ENCODE measurements at places on chromosomes 7 and 10.

GRCh38 chr10:102131286-102132170 is 1.3 kb upstream of the PPRC1 start:
- no peak for DNase-seq

GRCh38 chr7:73703757-73704639 is 15.5 kb downstream of the STX1A start:
- DNase-seq, result no peak

DNA sequence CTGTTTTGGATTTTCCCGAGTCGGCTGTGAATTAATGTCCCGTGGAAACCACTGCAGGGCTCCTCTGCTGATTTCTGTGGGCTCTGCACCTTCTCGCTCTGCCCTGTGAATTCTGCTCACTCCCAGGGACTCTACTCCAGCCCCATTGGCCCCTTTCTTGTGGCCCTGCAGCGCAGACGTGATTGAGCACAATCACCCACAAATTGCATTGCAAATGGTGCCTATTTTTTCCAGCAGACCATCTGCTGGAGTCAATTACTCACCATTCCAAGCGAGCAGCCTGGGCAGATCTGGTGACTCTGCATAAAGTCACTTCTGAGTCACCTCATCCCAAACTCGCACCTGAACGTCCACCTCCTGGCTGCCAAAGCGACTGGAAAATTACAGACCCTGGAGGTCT is 235.8 kb downstream of the PAXIP1 start:
- no peak for DNase-seq

- DNase-seq, result no peak
Observed at GRCh38 chr7:157044147-157044687, 33.8 kb upstream of the MNX1 start.

DNA sequence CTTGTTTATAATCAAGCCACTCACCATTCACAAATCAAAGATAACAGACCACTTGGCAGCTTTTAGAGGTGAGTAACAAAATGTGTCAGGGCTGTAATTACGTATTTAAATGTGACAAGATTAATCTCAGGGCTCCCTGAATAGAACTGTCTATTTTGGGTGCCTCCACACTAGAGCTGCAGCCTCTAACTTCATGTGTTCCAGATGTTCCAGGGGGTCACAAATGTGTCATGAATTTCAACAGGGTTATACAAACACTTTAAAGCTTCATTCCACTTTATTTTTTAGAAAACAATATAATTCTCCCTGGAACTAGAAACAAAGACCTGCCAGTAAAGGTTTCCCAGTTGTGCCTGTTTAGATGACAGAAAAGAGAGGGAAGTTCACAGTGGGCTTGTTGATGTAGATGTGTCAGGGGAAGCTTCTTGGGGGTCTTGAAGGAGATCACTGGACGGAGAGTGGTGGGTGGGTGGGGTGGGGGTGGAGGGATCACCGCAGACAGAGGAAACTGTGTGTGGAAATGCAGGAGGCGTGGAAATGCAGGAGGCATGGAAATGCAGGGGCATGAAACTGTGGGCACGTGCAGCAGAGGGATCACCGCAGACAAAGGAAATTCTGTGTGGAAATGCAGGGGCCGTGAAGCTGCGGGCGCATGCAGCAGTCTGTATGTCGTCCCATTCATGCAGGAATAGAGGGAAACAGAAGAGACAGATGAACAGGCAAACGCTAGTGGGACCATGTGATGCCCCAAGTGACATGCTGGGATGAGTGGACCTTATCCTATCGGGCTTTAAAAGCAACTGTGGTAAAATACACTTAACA is 42.0 kb upstream of the TRIL start:
- no peak for DNase-seq

- DNase-seq, result no peak
Observed at GRCh38 chr7:44637788-44638594, 31.6 kb downstream of the OGDH start.

DNA sequence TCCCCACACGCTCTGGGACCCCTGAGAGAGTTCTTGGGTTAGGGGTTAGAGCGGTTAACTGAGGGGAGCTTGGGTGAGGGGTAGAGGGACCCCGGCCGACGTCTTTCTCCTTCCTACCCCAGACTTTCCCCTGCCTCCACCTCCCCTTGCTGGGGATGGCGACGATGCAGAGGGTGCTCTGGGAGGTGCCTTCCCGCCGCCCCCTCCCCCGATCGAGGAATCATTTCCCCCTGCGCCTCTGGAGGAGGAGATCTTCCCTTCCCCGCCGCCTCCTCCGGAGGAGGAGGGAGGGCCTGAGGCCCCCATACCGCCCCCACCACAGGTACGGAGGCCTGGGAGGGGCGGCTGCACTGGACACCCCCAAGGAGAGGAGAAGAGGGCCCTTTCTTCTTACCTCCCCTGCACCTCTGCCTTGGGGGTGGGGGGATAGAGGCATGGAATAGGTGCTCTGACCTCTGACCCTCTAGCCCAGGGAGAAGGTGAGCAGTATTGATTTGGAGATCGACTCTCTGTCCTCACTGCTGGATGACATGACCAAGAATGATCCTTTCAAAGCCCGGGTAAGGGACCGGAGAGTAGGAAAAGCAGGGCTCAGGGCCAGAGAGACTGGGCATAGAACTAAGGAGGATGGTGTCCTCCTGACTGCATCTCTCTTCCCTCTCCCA is 1.1 kb downstream of the ZYX start:
- no peak for DNase-seq

GRCh38 chr7:130615583-130615982 is 53.0 kb downstream of the COPG2 start:
- DNase-seq, result no peak

DNA sequence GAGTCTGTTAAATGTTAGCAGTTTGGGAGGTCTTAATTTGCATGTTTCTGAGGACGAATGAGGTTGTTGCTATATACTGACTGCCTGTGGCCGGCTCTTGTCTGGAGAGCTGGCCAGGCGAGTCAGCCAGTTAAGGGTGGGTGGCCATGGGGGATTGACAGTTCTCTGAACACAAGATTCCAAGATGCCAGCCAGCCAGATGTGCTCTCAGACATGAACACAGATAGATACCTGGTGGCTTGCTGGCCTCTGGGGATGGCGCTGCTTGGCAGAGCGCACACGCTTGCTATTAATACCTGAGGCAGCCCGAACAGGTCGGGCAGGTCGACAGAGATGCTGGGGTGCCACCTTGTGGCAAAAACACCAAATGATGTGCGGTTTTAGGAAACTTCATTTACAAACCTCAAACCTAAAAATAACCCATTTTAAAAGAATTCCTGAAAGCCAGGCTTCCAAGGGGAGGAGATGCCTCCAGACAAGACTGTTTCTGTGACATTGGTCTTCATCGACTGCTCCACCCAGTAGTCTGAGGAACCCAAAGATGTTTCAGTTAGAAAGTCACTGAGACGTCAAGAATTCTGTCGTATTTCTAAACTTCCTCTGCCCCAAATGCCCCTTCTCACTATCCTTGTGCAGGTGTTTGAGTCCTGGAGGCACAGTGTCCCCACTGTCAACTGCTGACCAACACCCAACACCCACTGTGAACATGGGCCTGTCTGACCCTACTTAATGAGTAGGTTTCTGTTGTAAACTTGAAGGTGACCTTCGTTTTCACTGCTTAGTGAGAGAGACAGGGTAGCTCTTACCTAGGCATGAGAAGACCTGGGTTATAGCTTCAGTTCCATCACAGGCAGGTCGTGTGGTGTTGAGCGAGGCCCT is 123.4 kb downstream of the NT5C2 start:
- DNase-seq, result no peak

DNA sequence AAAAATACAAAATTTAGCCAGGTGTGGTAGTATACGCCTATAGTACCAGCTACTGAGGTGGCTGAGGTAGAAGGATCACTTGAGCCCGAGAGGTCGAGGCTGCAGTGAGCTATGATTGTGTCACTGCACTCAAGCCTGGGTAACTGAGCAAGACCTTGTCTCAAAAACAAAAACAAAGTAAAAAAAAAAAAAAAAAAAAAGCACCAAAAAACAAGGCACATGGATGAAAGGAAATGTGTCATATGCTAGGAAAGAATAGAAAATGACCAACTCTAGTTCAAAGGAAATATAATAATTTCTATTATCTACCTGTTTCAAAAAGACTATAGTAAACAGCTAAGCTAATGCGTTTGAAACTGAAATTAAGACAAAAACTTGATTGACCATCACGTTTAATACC is 33.8 kb downstream of the UBE2H start:
- no peak for DNase-seq

DNA sequence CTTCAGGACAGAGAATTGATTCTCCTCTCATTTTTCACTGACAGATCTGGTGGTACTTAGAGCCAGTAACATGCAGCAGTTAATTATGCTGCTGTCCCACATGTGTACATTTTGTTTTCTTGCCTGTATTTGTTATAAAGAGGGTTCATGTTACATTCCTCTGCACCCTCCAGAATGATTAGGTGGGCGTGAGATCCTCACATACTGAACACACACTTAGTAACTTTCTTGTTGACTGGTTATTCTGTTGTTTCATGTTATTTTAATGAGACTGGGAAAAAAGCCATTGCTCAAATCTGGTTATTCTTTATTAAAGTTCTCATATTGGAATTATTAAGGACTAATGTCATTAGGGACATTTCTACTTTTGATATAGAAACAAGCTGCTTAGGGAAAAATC is 409.1 kb downstream of the SDK1 start:
- no peak for DNase-seq

GRCh38 chr10:116281775-116282174 is 8.8 kb upstream of the GFRA1 start:
- DNase-seq, result no peak

DNA sequence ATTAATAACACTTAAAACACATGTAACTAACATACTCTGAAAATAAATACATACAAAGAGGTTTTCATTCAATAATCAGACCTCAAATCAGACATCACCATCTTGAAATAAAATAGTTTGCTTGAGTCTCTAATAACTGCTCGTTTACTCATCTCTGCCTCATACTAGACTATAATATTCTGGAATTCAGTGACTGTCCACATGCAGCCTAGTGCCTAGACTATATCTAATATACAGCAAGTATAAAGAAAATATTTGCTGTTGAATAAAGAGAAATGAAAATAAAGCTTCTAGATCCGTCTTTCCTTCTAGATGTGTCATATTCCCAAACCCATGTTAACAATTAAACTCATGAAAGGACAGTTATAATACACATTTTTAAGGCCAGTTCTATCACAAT is 236.3 kb upstream of the LRRN3 start:
- DNase-seq, result no peak

DNA sequence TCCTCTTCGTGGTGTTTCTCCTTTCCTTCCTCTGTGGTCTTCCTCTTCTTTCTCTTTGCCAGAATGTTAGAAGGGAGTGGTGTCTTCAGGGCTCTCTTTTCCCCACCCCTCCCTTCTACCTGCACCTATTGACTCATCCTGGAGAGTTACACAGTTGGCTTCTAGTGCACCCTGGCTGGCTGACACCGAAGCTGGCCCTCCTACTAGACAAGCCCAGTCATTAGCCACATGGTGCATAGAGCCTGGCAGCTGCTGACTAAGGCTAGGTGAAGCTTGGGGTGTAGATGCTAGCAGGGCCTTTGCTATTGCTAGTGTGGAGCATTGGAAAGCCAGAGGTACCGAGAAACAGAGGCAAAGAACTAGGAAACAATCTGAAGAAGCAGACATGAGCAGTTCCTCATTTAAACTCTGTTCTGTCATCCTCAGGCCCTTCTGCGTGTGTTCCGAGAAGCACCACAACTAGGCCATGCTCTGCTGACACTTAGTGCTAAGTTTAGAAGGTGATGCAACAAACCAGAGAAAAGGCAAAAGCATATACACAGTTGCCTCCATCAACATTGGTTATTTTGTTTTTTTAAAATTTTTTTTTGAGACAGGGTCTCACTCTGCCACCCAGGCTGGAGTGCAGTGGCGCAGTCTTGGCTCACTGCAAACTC is 213.9 kb downstream of the BAMBI start:
- DNase-seq, result no peak

DNA sequence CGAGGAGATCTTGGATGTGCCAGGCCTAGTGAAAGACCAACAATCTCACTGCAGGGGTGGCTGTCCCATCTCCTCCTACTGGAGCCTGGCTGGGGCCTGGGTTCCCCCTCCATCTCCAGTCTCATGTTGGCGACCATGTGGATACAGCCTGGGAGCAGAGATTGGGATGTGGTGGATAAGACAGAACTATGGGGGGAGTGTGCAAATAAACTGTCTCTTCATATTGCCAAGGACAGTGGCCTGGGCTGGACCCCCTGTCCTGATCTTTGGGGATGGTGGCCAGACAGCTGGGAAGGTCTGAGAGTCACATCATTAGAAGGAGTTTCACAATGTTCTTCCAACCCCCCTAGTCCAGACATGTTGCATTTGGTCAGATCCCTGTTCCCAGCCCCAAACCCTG is 5.8 kb upstream of the MINDY4 start:
- no peak for DNase-seq

- no peak for DNase-seq
Observed at GRCh38 chr10:34206078-34206934, 608.8 kb downstream of the PARD3 start.

GRCh38 chr7:114021135-114021534 is 102.3 kb upstream of the PPP1R3A start:
- DNase-seq, result no peak

DNA sequence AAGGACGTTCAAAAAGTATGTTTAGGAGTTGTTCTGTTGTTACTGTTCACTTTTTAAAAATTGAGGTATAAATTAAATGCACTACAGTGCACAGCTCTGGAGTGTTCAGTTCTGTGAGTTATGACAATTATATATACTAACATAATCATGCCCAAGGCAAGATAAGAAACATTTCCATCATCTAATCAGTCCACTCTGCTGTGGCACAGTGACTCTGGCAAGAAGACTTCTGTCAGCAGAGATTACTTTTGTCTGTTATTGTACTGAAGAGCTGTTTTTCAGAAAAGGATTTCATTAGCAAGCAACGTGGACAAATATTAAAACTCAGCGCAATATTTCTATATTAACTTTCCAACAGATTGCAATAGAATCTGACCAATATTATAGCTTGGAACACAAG is 32.0 kb downstream of the ICA1 start:
- no peak for DNase-seq

- DNase-seq, result no peak
Observed at GRCh38 chr10:80750268-80750667, 212.6 kb downstream of the SH2D4B start.

DNA sequence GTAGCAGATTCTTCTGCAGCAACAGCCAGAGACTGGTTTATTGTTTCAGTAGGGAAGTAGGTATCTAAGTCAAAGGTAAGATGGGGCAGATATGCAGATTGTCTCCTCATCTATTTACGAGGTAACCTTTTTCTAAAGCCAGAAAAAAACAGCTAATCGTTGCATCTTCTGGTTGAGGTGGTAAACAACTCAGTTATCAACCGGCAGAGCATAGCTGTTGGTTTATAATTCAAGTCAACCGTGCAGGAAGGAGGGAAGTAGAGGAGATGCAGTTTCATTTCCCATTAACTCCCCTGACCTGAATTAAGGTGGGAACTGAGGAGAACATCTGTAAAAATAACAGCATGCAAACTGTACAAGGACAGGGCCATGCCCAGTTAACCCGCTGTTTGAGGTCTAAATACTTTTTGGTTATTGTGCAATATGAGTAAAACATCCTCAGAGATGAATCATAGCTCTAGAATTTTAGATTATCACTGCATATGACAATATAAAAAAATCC is 156.5 kb upstream of the ITGB1 start:
- DNase-seq, result no peak

GRCh38 chr7:50282813-50283605 is 21.5 kb upstream of the IKZF1 start:
- DNase-seq, result no peak

- DNase-seq, result no peak
Observed at GRCh38 chr10:5924889-5925288, 34.8 kb downstream of the FBH1 start.

All from epithelial cell of proximal tubule (primary cell).